NCI-H1105 treated with DMSO at 0.1 percent for 48 hours (cell line): ENCODE measurements at places on chromosomes 3 and 15.

DNA sequence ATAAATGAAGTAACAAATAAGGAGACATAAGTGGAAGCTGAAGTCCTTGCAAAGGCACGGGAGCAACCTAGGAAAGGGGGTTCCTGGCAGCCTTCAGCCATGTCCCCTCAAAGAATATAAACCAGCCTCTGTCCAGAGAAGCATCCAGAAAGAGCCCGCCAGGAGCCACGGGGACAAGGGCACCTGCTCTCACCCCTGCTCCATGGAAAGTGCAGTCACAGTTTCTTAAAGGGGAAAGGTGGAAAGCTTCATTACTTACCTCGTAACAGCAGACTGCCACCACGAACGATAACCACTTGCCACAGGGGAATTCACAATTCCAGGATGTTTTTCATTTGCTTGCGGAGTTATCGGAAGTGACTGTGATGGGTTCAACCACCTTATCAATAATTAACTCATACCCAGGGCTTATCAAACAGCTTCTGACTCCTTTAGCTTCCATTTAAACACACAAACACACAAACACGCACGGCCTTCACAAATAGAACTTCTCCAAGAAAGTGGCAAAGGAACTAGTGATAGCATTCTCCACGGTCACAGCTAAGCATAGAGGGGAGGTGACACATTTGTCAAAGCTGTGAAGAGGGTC lies 134.2 kb upstream of the IGF1R start:
- no peak for DNase-seq

DNA sequence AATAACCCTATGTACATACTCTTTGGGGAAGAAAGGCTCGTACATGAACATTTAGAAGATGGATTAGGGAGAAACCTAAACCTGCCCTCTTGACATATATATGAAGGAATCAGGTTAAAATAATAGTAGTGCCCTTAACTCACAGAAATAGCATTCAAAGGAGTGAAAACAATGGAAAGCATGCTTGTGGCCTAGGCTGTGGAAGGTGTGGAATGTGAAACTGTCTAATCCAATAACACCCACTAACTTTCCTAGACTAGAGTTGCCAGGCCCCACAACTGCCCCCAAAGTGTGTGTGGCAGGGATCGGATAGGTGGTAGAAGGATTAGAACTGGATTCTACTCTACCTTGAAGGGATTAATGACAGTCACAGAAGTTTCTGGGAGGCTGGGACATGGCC lies 317.4 kb upstream of the LRRFIP2 start:
- DNase-seq = no peak

GRCh38 chr3:141876891-141877621 lies 613 bp downstream of the ATP1B3 start:
- peak; percentile 41 for DNase-seq

- no peak for DNase-seq
These were observed 24.6 kb downstream of the ACSBG1 start for GRCh38 chr15:78209646-78210348.

DNA sequence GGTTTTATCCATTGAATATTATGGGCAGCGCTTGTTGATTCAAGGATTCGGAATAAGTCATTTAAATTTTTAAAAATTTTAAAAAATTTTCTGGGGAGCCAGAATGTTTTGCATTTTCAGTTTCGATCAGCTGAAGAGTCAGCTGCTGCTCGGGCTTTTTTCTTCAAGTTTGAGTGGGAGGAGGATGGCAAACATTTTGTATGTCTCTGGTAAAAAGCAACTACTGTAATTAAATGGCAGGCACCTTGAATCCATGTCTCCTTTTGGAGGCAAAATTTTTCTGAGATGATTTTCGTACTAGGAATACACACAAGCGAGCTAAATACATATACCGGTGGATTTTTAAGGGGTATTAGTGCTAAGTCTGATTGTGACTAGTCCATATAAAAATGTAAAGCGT lies 612 bp downstream of the C3orf38 start:
- DNase-seq = peak; percentile 43

GRCh38 chr3:40337136-40338108 lies 27.9 kb downstream of the EIF1B start:
- DNase-seq = no peak

DNA sequence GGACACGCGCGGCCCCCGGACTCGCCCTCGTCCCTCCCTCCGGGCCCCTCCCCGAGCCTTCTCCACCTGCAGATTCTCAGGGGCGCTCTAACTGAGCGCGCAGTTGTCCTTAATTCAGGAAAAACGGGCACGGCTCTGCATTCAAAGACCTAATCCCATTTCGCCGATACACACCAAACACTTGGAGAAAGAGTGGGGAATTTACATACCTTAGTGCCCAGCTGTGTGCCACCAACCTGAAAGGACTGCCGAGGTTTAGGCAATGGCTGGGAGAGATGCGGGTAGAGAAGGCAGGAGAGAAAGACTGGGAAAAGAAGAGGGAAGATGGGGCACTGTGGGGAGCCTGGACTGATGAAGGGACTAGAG lies 21.8 kb downstream of the IGDCC3 start:
- DNase-seq = no peak

- no peak for DNase-seq
These were observed 22.3 kb upstream of the CX3CR1 start for GRCh38 chr3:39302178-39302577.

- DNase-seq = no peak
These were observed 123.6 kb downstream of the KLHL25 start for GRCh38 chr15:85671156-85671555.

- no peak for DNase-seq
These were observed 30.9 kb downstream of the MYO9A start for GRCh38 chr15:72086920-72087648.

DNA sequence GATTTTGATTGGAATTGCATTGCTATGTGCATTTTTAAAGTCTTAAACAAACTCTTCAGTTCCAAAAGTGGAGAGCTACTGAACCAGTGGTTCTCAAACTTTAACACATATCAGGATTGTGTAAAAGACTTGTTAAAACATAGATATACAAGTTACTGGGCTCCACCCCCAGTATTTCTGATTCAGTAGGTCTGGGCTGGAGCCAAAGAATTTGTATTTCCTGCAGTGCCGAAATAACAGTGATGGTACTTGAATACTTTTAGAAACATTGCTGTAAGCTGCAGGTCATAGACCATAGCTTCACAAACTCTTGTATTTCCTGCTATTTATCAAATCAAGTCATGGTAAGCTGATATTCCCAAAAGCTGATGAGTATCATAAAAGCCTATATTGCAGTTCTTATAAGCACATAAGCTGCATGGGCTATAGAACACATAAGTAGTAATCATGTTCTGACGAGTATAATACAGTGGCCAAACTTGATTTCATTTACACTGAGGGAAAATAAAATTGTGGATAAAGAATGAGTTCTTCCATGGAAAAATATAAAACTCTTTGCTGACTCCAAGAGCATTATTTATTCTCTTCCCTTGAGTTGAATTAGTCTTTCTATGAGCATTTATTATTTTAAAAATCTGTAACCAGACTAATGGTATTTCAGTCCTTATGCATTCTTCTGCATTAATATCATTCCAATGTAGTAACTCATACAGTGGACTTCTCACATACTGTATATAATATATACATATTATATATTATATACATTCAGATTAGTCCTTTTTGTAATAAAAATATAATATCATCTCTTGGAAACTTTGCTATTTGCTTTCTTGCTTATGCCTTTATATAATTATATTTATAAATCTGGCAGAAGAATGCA lies 550.5 kb upstream of the AGTR1 start:
- DNase-seq = peak; percentile 26

- no peak for DNase-seq
These were observed 804.6 kb downstream of the EPHA3 start for GRCh38 chr3:89912031-89912430.

- DNase-seq = peak; percentile 86
These were observed 137.4 kb downstream of the MBNL1 start for GRCh38 chr3:152405915-152406802.

- DNase-seq = no peak
These were observed 14.4 kb upstream of the GP9 start for GRCh38 chr3:129046037-129046731.

GRCh38 chr3:29565236-29565635 lies 284.4 kb downstream of the RBMS3 start:
- no peak for DNase-seq

- no peak for DNase-seq
These were observed 100.4 kb downstream of the VGLL4 start for GRCh38 chr3:11543141-11543947.

GRCh38 chr3:52069135-52069534 lies 12.8 kb upstream of the DUSP7 start:
- DNase-seq = no peak

GRCh38 chr3:30644615-30645014 lies 38.2 kb downstream of the TGFBR2 start:
- DNase-seq = no peak

- no peak for DNase-seq
These were observed 36.1 kb downstream of the TRANK1 start for GRCh38 chr3:36908647-36909180.

GRCh38 chr3:134761213-134761612 lies 33.8 kb upstream of the EPHB1 start:
- DNase-seq = peak; percentile 17

DNA sequence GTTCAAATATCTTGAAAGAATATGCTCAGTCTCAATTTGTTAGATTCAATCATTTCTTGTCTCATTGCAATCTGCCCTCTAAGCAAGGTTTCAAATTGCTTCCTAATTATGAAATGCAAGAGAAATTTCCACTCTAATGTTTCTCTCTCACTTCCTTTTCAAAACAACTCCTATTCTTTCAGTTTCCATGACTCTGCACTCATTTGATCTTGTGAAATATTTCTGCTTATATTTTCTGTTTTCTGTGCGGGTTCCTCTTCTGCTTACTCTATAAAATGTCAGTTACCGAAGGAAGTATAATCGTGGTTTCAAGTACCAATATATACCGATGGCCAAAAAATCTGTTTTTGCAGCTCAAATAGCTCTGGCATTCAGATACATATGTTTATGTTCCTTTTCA lies 521.9 kb upstream of the NAALADL2 start:
- no peak for DNase-seq

GRCh38 chr3:32392536-32393302 lies 1.1 kb downstream of the CMTM7 start:
- DNase-seq = no peak

GRCh38 chr15:36810656-36811449 lies 231.4 kb downstream of the CDIN1 start:
- DNase-seq = no peak

- peak; percentile 66 for DNase-seq
These were observed 135.4 kb downstream of the MCTP2 start for GRCh38 chr15:94366781-94367180.

GRCh38 chr3:14319654-14320182 lies 82.7 kb upstream of the SLC6A6 start:
- DNase-seq = no peak

DNA sequence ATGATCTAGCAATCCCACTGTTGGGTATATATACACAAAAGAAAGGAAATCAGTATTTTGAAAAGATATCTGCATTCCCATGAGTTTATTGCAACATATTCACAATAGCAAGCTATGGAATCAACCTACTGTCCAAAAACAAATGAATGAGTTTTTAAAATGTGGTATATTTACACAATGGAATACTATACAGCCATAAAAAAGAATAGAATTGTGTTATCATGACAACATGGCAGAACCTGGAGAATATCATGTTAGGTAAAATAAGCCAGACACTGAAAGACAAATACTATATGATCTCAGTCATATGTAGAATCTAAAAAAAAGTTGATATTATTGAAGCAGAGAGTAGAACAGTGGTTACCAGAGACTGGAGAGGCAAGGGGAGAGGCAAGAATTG lies 732.6 kb downstream of the MCTP2 start:
- DNase-seq = no peak

DNA sequence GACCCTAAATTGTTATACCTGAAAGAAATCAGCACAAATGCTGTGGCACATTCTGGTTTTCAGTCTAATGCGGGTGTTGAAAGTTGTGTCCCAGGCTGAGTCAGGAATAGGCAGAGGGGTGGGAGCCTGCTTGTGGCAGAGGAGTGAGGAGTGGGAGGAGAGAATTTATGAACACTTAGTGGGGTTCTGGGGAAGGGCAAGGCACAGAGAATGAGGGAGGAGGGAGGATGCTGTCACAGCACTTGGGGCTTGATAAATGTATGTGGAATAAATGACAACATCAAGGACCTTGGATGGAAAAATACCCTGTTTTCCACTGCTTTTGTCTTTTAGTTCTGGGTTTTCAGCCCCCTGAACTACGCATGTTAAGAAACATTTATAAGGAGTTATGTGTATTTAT lies 49.3 kb downstream of the ZNF621 start:
- DNase-seq = no peak

- DNase-seq = no peak
These were observed 67.8 kb downstream of the GPR176 start for GRCh38 chr15:39852250-39852649.

- no peak for DNase-seq
These were observed 33.1 kb downstream of the SELENOT start for GRCh38 chr3:150636258-150636657.

DNA sequence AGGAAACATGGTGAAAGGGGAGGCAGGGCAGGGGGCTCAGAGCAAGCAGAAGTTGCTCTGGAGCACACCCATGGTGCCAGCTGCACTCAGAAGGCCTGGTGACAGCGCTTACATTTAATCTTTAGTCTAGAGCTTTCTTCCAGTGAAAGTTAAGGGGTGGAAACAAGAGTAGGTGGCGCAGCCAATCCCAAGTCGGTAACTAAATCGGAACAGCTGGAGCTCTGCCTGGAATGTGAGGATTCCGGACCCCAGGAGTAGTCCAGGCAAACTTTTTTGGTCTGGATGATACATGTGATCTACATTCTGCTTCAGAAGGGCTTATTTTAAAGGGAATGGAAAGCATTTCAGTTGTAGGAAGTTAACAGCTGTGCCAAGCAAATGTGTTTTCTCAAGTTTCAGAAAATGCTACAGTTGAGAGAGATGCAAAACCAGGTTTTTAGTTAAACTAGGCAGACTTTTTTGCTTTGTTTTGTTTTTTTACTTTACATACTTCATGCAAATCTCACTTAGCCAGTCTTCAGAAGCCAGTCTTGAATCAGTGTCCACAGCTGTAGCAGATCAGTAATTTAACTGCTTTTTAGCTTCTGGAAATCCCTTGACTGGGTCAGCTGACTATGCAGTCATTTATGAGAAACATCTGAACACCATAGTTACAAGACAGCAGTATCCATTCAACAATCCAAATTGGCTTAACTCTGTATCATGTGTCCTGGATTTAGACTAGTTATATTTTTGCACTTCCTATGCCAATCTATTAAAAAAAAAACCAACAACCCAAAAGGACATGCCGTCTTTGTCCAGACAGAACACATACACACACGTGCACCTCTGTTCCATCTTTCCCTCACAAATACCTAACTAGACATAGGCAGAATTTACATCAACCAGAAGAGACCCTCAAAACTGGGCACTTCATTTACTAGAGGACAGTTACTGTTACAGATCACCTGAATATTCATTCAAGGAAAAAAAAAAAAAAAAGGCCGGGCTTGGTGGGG lies 33.2 kb downstream of the ZNF106 start:
- DNase-seq = no peak

DNA sequence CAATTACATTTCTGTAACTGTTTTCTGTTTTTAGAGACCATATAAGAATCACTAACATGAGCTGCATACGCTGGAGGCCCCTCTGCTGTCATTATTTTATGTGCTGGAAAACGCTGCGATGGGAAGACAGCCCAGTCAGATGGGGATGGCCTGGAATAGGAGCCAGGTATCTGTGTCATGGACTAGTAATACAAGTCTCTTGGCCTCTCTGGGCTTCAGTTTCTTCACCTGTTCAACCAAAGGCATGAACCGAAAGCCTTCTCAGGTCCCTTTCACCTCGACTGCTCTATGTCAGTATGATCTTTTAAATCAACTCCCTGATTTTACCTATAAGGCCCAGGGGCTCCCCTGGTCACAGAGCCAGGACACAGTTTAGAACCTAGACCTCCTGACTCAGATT lies 14.6 kb upstream of the RFTN1 start:
- no peak for DNase-seq
